ENCODE measurements at places on chromosomes 16 and 17. TPM values are rescaled to one million over a fixed set of nuclear protein-coding genes. Genes with fewer than 3 reads are reported as not detected.

RCVRN gene
- total RNA-seq = not detected

- DNase-seq = no peak
Observed at GRCh38 chr17:36673637-36674277, 72.4 kb downstream of the MRM1 start.

ZPBP2 gene
- not detected for total RNA-seq

DNA sequence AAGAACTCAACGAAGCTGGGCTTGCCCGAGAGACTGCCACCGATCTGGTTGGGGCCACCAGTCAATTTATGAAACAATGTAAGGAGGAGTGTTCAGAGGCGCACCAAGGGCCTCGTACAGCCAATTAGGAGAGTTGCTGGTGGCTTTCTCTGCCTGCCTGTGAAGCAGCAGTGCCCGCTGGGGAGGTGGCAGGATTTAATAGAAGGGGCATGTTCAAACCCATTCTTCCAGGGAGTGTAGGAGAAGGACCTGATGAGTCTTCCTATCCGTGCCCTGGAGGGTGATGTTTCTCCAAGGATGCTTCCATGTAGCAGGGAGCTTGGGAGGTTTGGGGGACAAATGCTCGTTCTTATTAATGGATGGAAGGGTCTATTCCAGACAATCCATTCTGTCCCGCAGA, 178.4 kb downstream of the CCDC182 start:
- DNase-seq = no peak

GRCh38 chr17:57639381-57639780, 105.7 kb downstream of the CCDC182 start:
- DNase-seq = no peak

DNA sequence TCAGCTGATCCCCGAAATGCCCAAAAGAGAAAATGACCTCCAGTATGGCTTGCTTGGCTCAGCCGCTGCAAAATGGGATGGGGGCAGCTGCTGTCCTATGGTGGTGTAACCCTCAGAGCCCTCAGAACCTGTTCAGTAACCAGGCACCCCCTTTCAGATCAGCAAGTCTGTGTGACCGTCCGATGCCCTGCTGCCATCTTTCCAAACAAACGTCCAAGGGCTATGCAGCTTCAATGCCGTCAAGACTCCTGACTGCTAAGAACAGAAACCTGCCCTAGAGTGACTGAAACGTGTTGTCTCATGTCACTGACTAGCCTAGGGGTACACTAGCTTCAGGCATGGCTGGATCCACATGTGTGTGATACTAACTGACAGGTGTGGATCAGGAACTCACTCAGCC, 70.4 kb downstream of the GNAO1 start:
- no peak for DNase-seq

MRTFB gene
- 5.7 TPM for total RNA-seq

DNA sequence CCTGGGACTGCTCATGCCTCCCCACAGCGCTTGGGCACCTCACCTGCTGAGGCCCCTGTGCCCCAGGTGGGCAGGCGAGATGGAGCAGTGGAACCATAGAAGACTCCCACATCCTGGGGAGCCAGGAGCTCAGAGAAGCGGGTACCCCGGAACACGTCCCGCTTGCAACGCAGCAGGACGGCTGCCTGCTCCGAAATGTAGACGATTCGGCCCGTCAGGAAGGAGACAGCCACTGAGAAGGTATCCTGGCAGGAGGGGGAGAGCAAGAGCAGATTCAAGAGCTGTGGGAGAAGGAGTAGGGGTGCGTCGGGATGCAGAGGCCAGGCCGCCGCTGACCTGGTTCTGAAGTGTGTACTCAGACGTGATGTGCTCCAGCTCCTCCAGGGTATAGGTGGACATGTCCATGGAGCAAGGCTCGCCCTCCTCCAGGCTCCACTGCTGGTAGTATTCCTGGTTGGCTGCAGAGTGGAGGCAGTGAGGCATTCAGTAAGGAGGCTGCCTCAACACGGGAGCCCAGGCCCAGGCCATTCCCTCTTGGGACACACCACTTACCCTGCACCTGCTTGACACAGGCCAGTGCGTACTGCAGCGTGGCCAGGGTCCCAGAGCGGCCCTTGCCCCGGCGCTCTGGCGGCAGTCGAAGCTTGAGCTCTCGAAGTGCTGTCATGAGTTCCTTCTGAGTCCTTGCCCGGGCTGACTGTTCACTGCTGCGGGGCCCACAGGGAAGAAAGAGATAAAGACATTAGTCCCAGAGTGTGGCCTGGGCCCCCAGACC, 2.6 kb downstream of the PER1 start:
- peak; percentile 31 for DNase-seq

- peak; percentile 55 for DNase-seq
Observed at GRCh38 chr17:8375738-8376259, 705 bp downstream of the KRABD2 start.

DNA sequence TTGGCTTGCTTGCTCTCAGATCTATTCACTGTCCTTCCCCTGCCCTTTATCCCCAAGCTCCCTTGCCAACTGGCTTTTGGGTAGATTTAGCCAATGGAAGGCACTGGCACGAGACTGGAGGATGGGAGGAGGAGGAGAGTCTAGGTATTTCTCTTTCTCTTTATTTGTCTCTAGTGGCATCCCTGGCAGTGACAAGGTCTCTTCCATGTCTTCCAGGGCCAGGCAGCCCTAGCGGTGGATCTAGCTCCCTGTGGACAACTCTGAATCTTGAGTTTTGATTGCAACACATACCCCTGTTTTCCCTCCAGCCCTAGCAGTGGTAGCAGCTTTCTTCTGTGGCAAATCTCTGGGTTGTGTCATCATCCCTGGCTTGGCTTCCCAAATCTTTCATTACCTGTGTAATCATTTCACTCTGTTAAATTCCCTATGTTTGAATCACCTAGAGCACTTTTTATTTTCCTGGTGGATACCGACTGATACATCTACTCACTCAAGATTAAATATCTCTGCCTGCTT, 171.1 kb upstream of the IRX6 start:
- no peak for DNase-seq

DNA sequence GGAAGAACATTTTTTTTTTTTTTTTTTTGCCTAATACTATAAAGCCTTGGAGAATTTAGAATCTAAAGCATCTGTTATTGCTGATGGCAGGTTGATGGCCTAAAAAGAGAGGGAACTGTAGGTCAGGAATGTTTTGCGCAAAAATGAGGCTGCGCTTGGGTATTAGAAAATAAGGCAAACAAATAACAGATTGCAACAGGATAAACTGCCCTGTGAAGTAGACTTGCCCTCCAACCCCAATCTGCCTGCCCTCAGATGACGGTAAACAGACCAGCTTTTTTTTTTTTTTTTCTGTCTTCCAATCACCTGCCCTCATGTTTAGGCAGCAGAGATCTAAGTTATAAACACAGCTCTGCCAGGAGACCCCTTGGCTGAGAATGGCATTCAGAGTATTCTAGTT, 3.8 kb upstream of the DHX8 start:
- no peak for DNase-seq

VASN gene
- 4.6 TPM for total RNA-seq

PIRT gene
- not detected for total RNA-seq

- no peak for DNase-seq
Observed at GRCh38 chr16:73186752-73187601, 139.0 kb upstream of the ZFHX3 start.

NR1D1 gene
- 3.4 TPM for total RNA-seq

DNA sequence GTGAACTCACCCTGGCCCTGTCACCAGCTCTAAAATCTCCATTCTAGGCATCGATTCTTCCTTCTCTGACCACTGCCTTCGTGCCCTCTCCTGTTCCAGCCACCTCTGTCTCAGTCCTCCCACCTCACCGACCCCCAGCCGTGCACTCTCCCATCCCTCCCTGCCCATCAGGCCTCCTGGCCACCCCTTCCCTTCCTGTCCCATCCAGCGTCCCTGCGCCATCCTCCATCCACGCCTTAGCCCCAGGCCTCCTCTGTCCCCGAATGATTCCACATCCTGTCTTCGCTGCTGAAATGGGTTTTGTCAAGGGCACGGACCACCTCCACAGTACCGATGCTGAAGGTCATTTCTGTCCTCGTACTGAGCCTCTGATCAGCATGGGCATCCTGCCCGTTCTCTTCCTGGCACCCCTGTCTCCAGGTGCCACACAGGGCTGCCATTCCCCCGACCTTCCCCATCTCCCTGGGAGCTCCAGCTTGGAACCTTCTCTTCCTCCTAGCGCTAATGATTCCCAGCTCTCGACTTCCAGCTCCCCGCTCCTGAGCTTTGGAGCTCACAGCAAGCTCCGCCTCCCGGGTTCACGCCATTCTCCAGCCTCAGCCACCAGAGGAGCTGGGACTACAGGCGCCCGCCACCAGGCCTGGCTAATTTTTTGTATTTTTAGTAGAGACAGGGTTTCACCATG, 2.6 kb downstream of the TRIM65 start:
- DNase-seq = peak; percentile 70

RNF222 gene
- not detected for total RNA-seq

- no peak for DNase-seq
Observed at GRCh38 chr17:44081681-44082080, 11.1 kb downstream of the G6PC3 start.

DNA sequence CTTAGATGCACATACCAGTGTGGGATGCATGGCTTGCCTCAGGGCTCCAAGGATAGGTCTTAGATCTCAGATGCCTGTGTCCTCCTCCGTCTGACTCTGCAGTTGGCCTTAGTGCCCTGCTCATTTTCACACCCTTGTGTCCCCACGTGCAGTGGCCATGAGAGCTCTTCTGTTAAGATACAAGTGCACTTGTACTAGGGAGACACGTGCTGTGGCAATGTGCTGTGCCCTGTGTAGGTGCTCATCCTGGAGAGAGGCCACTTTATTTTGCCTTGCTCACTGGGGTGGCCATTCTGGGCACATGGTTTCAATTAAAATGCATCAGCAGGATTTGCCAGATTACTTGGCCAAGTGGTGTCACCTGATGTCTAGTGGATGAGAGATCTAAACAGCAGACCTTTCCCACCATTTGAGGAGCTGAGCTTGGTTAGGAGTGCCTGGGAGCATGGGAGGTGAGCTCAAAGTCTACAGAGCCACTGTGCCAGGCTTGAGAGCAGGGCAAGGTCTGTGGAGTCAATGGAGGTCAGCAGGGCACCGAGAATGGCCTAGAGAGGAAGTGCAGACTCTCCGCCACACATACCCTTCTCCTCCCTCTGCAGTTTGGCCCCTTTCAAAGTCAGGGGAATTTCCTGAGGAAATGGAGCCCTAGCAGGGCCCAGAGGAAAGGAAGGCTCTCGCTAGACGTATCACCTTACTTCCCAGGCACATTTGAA, 25.2 kb upstream of the SMPD3 start:
- DNase-seq = no peak

MYBBP1A gene
- 149 TPM for total RNA-seq

DNA sequence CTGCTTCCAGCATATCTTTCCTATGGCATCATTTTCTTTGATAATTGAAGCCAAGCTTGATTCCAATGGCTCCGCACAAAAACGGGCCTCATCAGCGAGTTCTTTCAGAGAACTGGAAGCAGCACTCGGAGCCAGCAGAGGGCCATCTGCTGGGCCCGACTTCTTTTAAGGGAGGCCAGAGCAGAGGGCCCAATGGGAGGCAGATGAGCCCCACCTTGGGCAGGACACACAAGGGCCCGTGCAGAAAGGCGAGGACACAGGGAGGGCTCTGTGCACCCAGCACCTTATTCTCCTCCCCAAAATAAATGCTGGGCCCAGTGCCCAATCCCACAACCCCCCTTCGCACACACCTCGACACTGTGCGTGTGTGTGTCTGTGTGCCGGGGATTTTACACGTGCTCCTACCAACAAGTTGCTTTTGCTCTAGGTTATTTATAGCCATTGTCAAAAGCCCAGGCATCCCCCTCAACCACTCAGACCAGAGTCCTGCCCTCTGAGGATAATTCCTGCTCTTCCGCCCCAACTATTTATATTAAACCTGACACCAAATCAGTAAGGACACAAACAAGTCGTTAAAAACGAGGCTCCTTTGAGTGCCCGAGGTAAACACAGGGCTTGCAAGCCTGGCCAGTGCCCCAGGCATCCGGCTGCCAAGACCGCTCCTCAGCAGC, 6.8 kb downstream of the AXIN2 start:
- DNase-seq = peak; percentile 51

DNA sequence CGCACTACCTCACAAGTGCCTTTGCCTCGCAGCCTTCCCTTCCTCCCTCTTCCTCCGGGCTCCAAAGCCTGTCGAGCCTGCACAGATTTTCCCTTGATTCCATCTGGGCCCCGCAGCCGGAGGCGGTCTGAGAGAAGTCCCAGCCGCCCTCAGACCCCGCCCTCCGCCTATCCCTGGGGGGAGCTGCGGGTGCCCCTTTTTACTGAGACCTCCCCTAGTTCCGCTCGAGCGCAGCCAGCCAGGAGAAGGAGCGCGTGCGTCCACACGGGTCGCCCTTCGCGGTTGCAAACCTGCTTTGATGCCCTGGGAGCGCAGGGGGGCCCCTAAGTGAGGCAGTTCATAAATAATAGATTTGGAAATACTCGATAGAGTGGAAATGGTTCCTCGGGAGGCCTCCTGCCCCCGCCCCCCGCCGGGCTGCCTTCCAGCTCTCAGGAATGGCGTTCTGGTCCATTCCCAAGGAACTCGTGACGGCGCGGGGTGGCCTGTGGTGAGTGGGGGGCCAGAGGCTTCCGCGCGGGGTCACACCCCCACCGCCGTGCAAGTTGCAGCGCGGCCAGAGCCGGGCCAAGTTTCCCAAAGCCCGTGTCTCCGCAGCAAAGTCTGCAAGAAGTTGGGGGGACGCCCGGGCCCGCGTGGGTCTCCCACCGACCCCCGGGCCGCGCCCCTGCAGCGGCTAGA, 610 bp downstream of the C16orf74 start:
- peak; percentile 86 for DNase-seq

Measured in H7 (cell line).